ENCODE measurements at places on chromosomes 16 and 17. TPM values are rescaled to one million over a fixed set of nuclear protein-coding genes. Genes with fewer than 3 reads are reported as not detected.

GALR2 gene
- total RNA-seq: 1.1 TPM

GNAO1 gene
- 14.6 TPM for total RNA-seq

GRCh38 chr17:72111336-72111923 is 9.4 kb upstream of the SOX9 start:
- peaks cover 31% of the 10 kb centered on the region for H3K27me3 ChIP-seq
- no peak overlapping the region for H3K27ac ChIP-seq
- H3K4me3 ChIP-seq: no peak overlapping the region
- H3K36me3 ChIP-seq: peaks cover 3% of the 10 kb centered on the region

DNA sequence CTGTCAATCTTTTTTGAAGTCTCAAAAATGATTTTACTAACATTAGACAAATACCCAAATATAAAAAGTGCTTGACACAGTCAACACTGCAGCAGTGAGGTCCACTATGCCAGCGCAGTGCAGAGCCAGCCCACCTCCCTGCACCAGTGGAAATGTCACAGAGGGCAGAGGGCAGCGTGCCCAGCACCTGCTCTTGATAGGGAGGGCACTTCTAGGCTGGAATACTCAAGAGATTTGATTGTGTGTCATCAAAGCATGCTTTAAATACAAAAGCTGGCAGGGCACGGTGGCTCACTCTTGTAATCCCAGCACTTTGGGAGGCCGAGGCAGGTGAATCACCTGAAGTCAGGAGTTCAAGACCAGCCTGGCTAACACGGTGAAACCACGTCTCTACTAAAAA is 136.0 kb downstream of the ANKRD11 start:
- peak overlapping the region; percentile 84 for H3K27ac ChIP-seq
- no peak for DNase-seq
- H3K4me1 ChIP-seq: peaks cover 31% of the 10 kb centered on the region
- H3K27me3 ChIP-seq: no peaks in the 10 kb centered on the region
- peaks cover 3% of the 10 kb centered on the region for H3K36me3 ChIP-seq

DNA sequence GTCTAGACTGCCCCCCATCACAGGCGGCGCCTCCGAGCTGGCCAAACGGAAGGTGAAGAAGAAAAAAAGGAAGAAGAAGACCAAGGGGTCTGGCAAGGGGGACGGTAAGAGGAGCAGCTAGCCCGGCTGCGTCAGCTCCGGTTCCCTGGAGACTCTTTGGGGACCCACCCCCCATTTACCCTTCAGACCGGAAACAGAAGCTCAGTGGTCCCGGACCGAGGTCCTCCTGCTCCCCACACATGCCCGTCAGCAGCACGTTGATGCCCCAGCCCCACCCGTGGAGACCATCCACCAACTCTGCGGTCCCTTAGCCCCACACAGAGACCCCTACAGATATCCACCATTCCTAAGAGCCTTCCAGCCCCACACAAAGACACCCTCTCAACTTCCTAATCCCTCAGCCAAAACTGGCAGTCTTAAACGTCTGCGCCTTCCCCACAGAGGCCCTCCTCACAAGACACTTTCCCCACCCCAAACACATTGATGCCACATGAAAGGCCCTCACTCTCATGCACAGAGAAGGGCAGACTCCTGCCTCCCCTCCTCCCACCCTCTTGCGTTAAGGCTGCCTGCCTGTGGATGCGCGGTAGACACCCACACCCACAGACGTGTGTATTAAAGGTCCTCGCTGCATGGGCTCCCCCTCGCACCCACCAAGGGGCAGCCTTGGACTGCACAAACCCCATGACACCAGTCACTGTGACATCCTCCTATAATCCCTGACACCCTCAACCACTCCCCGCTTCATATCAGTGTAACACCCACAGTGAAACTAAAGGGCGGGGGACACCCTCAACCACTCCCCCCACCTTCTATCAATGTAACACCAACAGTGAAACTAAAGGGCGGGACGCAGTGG is 58.2 kb upstream of the RPH3AL start:
- H3K27ac ChIP-seq: peak overlapping the region; percentile 98
- peaks cover 12% of the 10 kb centered on the region for H3K4me1 ChIP-seq
- H3K36me3 ChIP-seq: peaks cover 8% of the 10 kb centered on the region
- peak overlapping the region; percentile 90 for H3K4me3 ChIP-seq
- peak; percentile 14 for DNase-seq

TPPP3 gene
- total RNA-seq: 17.5 TPM

- H3K4me3 ChIP-seq: peak overlapping the region; percentile 37
- no peak overlapping the region for H3K27ac ChIP-seq
- DNase-seq: no peak
- H3K27me3 ChIP-seq: no peaks in the 10 kb centered on the region
Observed at GRCh38 chr17:75853433-75853832, 1.7 kb downstream of the WBP2 start.

- no peaks in the 10 kb centered on the region for H3K4me1 ChIP-seq
- H3K4me3 ChIP-seq: no peak overlapping the region
- no peak overlapping the region for H3K27ac ChIP-seq
- DNase-seq: no peak
Observed at GRCh38 chr17:72877348-72877747, 215.1 kb downstream of the SLC39A11 start.

- peaks cover 33% of the 10 kb centered on the region for H3K4me1 ChIP-seq
- no peaks in the 10 kb centered on the region for H3K36me3 ChIP-seq
- no peak for DNase-seq
- H3K27ac ChIP-seq: peak overlapping the region; percentile 88
- no peak overlapping the region for H3K4me3 ChIP-seq
Observed at GRCh38 chr17:17098551-17099179, 56.4 kb downstream of the MPRIP start.

- no peak overlapping the region for H3K4me3 ChIP-seq
- H3K36me3 ChIP-seq: no peaks in the 10 kb centered on the region
- DNase-seq: no peak
Observed at GRCh38 chr16:85759631-85760419, 8.9 kb upstream of the C16orf74 start.

CHST4 gene
- total RNA-seq: not detected

DNA sequence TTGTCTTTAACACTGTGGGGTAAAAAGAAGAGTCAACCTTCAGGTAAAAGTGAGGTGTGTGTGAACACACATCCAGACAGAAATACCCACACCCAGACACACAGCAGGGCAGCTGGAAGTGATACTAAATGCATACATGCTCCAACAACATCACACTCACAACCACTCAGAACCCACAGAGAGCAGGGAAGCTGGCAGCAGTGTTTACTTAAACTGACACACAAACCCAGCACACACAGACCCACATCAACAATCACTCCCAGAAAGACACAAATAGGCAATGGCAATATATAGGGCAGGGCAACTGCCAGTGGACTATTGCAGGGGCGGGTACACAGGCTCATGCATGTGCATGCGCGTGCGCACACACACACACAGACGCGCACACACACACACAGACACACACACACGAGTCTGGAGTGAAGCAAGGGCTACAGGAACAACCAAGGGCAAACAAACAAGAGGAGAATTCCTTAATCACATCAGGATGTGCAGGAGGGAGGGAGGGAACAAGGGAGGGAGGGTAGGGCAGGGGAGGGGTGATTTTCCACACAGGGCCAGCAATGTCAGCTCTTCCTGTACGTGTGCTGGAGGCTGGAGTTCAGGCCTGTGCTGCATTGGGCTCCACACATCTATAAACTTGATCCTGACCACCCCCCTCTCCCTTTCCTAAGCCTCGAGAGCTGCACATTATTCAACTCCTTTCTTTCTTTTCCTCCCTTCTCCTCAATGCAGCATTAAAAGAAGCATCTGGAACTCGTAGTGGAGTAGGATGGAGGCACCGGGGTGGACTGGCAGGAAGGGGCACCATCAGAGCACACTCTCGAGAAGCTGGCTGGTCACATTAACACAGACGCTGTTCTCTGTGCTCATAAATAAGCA is 30.1 kb downstream of the HIC1 start:
- H3K27me3 ChIP-seq: no peaks in the 10 kb centered on the region
- H3K36me3 ChIP-seq: peaks cover 6% of the 10 kb centered on the region
- no peak for DNase-seq
- H3K4me1 ChIP-seq: peaks cover 22% of the 10 kb centered on the region
- H3K4me3 ChIP-seq: no peak overlapping the region
- no peak overlapping the region for H3K27ac ChIP-seq

CEP295NL gene
- 2.3 TPM for total RNA-seq

DNA sequence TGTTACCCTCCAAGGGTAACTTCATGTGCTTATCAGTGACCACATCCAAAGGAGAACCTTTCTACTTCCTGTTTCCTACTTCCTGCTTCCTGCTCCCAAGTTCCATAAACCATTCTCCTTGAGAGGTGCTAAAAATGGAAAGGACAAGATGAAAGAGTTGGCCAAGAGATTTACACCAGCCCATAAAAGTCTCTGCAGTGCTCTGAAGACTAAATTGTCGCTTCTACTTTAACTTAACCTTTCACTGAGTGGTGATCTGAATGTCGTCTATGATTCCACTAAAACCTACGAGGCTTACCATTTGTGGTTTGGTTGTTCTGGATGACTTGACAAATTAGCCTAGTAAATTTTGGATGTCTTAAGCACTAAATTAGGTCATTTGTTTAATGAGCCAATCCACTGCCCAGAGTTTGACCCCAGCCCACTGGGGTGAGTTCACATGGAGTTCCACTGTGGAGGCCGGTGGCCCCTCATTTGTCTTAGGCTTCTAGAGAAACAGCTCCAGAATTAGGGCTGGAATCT is 333.1 kb downstream of the FOXL1 start:
- H3K4me1 ChIP-seq: no peaks in the 10 kb centered on the region
- H3K36me3 ChIP-seq: no peaks in the 10 kb centered on the region
- H3K4me3 ChIP-seq: no peak overlapping the region
- no peak for DNase-seq
- H3K27me3 ChIP-seq: peaks cover 9% of the 10 kb centered on the region
